SW 1271 (cell line): ENCODE measurements at places on chromosomes 5 and 9.

DNA sequence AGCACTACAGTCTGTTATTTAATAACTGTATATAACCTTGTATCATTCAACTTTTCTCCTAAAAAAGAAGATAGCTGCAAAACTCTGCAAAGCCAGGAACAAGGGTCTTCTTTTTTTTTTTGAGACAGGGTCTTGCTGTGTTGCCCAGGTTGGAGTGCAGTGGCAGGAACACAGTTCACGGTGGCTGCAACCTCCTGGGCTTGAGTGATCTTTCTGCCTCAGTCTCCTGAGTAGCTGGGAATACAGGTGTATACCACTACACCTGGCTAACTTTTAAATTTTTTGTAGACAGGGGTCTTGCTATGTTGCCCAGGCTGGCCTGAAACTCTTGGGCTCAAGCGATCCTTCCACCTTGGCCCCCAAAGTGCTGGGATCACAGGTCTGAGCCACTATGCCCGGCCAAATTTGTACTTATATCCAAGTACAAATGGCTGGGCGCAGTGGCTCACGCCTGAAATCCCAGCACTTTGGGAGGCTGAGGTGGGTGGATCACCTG is 19.2 kb downstream of the RIOK2 start:
- DNase-seq, result no peak

DNA sequence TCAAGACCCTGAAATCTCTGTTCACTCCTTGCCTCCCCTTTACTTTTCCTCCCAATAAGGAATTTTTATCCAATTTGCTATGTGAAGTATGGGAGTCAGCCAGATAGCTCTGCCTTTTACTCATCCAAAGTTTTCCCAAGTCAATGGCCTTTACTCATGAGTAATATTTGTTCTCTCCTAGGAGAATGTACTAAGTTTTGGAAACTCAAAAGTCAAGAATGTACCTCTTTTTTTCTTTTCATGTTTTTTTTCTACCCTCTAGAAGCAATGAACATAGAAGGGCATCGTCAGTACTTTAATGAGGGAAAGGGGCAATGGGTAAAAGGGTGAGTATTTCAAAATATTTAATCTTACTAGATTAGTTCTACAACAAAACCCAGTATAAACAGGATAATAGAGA is 140.2 kb upstream of the SGCD start:
- DNase-seq, result no peak

DNA sequence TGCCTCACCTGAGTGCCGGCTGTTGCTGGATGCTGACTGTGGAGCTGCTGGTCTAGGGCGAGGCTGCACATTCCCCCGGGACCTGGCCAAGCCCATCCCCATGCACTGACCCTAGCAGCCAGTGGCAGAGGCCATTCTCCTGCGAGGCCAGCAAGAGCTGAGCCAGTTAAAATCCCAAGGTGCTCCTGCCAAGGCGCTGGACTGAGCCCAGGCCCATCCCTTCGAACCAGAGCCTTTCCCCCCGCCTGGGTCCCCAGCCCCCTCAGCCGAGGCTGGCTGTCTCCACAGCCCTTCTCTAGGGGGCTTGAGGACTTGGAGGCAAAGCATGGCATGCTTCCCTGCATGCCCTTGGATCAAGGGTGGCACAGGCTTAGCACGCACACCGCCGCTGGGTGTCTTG is 1.6 kb downstream of the ADAMTSL2 start:
- no peak for DNase-seq

DNA sequence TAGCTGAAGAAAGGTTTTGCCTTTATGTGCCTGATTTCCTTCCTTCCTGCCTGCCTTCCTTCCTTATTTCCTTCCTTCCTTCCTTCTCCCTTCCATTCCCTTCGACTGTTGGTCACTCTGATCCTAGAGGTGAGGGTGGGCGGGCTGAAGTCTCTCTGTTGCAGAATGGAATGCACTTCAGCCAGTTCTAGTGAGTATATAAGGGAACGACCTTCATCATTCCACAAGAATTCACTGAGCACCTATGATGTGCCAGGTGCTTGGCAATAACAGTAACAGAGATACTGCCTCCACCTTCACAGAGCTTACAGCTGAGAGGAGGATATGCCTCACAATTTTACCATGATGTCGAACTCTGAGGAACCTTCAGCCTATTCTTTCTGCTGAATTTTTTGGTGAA is 8.7 kb upstream of the OR5C1 start:
- no peak for DNase-seq

- peak; percentile 33 for DNase-seq
These were observed 725 bp downstream of the NDUFB6 start for GRCh38 chr9:32571969-32572899.

DNA sequence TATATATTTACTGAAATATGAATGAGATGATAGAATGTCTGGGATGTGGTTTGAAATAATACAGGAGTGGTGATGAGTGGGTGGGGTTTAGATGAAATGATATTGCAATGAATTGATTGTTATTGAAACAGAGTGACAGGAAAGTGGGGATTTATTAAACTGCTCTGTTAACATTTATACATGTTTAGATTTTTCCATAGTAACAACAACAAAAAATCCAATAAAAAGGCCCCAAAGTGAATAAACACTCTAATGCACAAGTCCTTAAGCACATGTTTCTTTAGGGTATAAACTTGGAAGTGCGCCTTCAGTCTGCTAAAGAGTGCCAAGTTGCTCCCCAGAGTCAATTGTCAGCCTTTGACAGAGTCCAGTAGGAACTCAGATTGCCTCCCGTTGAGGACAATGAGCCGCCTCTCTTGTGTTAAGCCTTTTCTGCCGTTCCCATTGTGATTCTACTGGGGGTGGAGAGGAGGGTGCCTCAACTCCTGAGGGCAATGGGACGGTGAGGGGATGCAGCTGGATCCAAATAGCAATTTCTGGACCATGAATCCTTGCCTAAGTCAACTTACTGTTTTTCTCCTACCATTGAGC is 112.3 kb downstream of the SLC28A3 start:
- DNase-seq, result no peak

- DNase-seq, result no peak
These were observed 293.2 kb upstream of the KLF4 start for GRCh38 chr9:107782789-107783188.

GRCh38 chr9:5853617-5854016 is 20.7 kb upstream of the ERMP1 start:
- no peak for DNase-seq

GRCh38 chr5:122091936-122092600 is 14.0 kb upstream of the LOX start:
- no peak for DNase-seq
